ENCODE measurements at places on chromosomes 7 and 10. TPM values are rescaled to one million over a fixed set of nuclear protein-coding genes. Genes with fewer than 3 reads are reported as not detected.
A peak's percentile ranks its signal among the peaks of the same experiment; 100 is the strongest.

GRCh38 chr10:86207226-86207625 lies 159.4 kb downstream of the GRID1 start:
- no peak for DNase-seq

- DNase-seq = no peak
These were observed 28.7 kb downstream of the RBM48 start for GRCh38 chr7:92557249-92557648.

Gene GSTO1
- 588 TPM for total RNA-seq

Gene NPC1L1
- total RNA-seq = not detected

DNA sequence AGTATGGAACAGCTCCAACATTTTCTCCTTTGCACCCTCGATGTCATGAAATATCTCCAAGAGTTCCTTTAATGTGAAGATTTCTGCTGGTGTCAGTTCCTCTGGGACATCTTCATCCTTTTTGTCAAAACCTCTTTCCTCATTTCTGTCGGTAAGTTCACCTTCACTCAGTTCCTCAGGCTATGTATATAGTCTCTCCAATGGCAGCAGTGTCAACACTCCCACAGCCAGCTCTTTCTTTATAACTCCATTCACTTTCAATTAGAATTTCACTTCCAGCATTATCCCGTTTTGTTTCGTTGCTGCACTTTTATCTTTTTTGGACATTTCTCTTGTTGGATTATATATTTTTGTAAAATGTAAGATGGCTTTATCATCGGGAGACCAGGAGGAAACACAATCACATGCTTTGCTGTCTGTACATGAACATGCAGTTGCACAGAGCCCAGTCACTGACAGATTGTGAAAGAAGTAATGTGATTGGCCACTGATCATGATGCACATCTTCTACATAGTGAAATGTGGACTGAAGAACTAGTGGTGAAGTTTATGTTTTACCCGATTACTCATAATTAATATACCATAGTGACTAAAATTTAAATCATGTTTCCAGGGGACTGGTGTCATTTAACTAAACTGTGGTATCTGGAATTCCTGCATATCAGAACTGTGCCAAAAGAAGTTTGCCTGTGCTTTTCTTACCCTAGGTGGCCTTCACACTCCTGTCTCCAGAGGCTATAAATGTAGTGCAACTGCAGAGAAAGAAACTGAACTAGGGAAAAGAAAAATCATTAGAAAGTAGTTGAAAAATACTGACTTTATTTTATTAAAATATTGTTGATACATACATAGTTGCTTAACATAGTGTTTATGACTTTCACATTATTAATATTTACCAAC lies 289.6 kb downstream of the PPP1R3A start:
- peak; percentile 54 for DNase-seq

Gene FRMD4A
- total RNA-seq = 9.9 TPM

- DNase-seq = no peak
These were observed 38.4 kb downstream of the TAF3 start for GRCh38 chr10:7856678-7857077.

Gene TMEM176A
- total RNA-seq = not detected

DNA sequence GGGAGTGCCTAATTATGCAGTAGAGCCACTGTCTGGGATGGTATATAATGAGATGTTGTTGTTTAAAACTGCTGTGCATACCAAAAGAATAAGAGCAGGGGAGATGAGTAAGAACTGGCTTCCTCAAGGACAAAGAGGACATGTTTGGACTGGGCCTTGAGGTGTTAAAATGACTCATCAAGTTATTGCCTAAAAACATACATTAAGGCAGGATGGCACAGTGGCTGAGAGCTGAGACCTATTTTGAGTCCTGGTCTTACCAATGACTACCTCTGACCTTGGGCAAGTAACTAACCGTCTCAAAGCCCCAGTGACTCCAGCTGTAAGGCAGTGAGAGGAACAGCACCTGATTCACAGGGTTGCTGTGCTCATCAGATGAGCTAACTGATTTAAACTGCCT lies 71.1 kb downstream of the CFAP58 start:
- no peak for DNase-seq

GRCh38 chr10:75040576-75040975 lies 70.9 kb upstream of the SAMD8 start:
- no peak for DNase-seq
